EH (cell line): ENCODE measurements at places on chromosomes 7 and 10.

DNA sequence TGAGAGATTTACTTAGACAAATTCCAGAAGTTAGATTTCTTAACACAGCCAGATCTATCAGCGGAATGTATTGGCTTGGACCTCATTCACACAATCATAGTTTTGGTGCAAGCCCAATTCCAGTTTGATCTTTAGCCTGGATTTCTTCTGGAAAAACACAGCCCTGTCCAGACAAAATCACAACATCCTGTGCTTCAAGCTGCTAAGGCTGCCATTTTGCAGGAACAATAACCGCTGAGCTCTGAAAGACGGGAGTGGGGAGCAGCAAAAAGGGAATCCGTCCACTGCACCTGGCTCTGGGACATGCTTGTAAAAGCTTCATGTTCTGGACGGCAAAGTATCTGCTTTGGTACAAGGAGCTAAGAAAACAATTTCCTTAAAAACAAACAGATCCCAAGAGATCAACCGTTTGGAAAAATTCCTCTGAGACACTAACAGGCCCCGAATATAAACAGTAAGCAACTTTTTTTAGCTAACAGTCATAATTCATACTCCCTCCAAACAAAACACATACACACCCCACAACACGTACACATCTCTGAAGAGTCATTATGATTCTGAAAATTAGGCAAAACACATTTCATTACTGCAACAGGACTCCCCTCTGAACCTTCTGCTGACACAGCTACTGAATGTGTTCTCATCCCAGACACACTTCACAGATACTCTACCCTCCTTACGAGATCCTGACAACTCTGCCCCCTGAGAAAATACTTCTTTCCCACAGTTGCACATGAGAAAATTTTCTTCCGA is 32.4 kb downstream of the ITIH5 start:
- no peak for DNase-seq

- no peak for DNase-seq
Observed at GRCh38 chr7:12493407-12493806, 77.1 kb upstream of the SCIN start.

DNA sequence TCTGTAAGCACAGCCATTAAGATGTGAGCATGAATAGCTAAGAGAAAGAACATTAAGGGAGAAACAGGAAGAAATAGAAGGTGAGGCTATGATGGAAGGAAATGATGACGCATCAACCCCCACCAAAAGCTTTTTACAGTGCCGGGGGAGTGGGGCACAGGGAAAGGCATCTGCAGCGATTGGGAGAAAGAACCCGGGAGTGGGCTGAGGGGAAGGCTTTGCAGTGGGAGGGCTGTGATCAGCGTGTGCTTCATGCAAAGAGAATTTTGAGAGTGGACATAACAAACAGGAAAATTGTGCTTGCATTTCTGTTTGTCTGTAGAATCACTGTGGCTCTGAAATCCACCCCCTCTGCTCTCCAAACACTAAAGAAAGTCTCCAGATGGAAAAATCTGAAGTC is 250.8 kb downstream of the KCNMA1 start:
- peak; percentile 76 for DNase-seq

DNA sequence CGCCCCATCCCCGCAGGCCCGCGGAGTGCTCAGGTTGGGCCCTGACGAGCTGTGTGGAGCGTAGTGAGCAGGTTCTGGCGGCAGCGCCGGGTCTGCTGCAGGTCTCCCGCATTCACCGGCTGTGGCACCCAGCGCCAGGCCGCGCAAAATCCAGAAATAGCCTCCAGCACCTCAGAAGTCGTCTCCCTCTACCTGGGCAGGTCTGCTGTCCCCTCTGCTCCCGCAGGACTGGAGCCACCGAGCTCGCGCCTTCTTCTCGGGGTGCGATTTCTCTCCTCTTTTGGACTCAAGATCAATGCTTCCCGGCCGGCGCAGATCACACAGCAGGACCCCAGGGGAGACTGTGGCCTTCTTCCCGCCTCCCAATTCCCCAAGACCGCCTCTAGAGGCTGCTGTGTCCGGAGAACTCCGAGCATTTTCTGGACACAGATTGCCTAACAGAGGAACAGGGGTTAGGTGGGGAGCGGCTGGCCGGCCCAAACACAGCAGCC is 8.4 kb downstream of the TLX1 start:
- DNase-seq = peak; percentile 36

DNA sequence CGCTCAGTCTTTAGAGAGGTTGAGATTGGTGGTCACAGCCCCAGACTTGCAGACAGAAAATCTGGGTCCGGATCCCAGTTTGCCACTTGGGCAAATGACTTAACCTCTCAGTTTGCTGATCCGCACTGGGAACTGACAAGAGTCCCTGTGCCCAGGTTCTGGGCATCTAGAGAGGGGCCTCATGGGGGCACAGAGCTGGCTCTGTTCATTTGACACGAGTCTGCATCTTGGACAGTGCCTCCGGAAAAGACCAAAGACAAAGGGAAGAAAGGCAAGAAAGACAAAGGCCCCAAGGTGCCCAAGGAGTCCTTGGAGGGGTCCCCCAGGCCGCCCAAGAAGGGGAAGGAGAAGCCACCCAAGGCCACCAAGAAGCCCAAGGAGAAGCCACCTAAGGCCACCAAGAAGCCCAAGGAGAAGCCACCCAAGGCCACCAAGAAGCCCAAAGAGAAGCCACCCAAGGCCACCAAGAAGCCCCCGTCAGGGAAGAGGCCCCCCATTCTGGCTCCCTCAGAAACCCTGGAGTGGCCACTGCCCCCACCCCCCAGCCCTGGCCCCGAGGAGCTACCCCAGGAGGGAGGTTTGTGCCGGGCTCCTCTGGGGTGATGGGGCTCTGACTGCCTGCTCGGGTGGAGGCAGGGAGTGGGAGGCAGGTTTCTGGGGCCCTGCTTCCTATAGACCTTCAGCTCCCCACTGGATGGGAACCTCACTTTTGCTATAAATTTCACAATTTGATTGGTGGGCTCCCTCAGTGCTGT is 2.3 kb downstream of the AEBP1 start:
- DNase-seq = no peak

- peak; percentile 20 for DNase-seq
Observed at GRCh38 chr10:70564901-70565351, 37.6 kb downstream of the PRF1 start.

- no peak for DNase-seq
Observed at GRCh38 chr10:33111488-33112051, 153.5 kb upstream of the ITGB1 start.

GRCh38 chr7:101554584-101555268 is 74.4 kb downstream of the MYL10 start:
- no peak for DNase-seq

- DNase-seq = no peak
Observed at GRCh38 chr10:127028556-127028955, 123.3 kb downstream of the DOCK1 start.

DNA sequence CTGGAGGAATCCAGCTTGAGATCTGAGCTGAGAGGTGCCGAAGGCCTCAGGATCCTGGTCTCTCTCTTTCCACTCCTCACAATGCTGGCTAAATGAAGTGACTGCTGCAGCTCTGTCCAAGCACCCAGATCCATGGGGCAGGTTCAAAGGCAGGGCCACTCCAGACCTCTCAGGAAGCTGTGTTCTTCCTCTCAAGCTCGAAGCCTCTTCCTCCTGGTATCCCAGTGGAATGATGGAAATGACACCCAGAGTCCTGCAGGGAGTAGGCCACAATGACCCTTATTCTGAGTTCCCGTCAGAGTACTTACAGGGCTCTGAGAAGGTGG is 574.1 kb downstream of the GRID1 start:
- no peak for DNase-seq

- peak; percentile 20 for DNase-seq
Observed at GRCh38 chr10:46222364-46222935, 64.3 kb upstream of the ANTXRL start.

GRCh38 chr10:89367529-89367928 is 10.3 kb upstream of the IFIT1B start:
- DNase-seq = no peak

DNA sequence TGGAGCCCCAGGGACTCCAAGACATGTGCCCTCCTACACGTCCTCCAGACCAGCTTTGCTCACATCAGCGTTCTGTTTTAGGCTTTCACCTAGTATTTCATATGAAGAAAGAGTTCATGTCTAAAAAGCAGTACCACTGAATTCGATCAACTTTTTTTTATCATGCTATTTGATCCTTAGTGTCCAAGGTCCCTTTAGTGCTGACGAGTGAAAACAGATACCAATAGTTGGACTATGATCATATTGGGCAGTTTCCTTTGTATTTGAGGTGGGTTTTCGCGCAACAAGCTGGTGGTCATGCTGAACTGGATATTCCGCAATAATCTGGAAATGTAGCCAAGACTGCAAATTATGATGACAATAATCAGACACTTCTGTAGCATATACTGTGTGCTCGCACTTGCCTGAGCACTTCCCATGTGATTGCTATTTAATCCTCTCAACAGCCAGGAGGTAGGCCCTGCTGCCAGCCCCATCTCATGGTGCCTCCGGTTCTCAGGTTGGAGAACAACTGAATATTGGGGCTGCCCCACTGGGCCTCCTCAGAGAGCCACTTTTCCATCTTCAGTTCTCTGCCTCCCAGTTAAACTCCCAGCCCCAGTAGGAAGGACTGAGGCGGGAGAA is 65.9 kb downstream of the RBM20 start:
- DNase-seq = no peak

DNA sequence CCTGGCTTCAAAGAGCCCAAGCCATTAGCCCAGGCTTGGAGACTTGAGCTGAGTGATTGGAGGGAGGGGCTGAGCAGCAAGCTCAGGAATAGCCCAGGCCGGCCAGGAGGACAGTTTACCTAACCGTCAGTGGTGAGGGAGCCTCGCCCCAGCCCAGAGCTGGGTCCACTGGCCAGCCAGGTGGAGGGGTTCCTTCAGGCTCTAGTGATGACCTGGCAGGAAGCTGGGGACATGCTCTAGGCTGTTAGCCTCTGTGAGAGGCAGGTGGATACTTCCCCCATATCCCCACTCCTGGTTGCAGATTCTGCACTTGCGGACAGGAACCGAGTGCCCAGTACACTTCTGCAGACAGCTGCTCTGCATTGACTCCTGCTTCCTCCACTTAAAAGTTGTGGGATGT is 61.2 kb upstream of the ANTXRL start:
- no peak for DNase-seq

GRCh38 chr7:41869596-41869995 is 166.7 kb upstream of the INHBA start:
- peak; percentile 56 for DNase-seq

- DNase-seq = no peak
Observed at GRCh38 chr10:96285331-96285752, 14.0 kb upstream of the BLNK start.

DNA sequence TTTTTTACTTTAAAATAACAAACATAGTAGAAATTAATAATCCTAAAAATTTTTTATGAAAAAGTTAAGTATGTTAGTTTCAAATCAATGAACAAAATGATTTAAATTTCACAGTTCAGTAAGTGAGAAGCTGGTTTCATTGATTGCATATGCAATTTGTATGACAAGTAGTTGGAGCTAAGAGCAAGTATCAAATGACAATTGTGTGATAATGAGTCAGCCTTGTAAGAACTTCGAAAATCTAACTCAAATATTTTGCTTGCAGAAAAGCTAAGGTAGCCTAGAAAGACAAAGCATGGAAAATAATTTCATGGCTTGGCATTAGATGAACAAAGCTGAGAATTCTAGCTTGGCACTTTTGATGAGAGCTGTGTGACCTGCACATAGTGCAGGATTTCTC is 111.5 kb downstream of the HDAC9 start:
- DNase-seq = peak; percentile 35

- DNase-seq = peak; percentile 73
Observed at GRCh38 chr7:19114551-19114855, 2.9 kb downstream of the TWIST1 start.

GRCh38 chr7:80481196-80481884 is 30.5 kb downstream of the GNAT3 start:
- DNase-seq = peak; percentile 71

GRCh38 chr10:44747593-44748172 is 163.5 kb upstream of the TMEM72 start:
- no peak for DNase-seq

DNA sequence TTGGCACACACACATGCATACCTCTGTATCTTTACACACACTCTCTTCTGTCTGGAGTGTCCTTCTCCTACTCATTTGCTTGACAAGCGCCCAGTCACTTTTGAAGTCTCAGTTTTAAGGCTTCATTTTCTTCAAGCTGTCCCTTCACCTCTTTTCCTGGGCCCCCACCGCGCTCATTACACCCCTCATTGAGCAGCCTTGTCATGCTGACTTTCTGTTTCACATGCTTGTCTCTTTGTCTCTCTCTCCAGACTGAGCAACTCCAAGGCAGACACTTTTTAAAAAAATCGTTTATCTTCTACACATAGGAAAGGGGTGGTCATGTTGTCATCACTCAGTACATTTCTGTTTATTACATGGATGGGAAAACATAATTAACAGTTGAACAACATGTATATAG is 225.2 kb upstream of the FZD1 start:
- DNase-seq = no peak

GRCh38 chr10:2851566-2851965 is 215.8 kb upstream of the PFKP start:
- no peak for DNase-seq

DNA sequence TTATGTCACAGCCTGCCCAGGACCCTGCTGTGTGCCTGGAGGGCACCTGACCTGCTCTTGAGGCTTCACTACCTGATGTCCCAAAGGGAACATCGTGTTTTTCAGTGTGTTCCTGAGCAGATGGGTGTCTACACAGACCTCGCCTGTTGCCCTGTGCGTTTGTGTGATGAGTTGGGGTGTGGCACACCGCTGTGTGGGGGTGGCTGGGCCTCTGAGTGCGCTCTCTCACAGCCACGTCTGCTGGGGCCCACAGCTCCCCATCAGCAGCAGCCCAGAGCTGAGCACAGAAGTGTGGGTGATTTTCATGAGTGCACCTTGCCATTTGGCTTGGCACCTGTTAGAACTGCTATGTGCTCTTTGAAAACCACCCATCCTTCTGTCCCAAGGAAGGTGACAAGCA is 121.5 kb downstream of the NKX6-2 start:
- no peak for DNase-seq

- no peak for DNase-seq
Observed at GRCh38 chr7:122013065-122013464, 131.0 kb downstream of the AASS start.

- DNase-seq = peak; percentile 7
Observed at GRCh38 chr10:65571011-65571570, 1354.7 kb upstream of the LRRTM3 start.

DNA sequence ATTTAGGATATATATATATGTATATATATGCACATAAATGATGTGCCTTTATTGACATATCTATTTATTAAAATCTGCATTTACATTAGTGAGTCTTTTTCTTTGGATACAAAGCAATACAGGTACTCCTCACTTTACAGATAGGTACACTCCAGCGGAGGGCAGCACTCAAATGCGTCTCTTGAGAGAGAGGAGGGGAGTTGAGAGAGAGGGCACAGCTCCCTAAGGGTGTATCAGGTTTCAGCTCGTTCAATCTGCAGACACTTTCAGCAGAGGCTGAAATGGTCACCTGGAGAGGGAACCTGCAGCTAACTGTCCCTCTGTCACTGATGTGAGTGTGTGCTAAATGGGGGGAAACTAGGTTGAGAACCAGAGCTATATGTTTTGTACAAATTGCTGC is 21.5 kb downstream of the C10orf53 start:
- DNase-seq = no peak

- peak; percentile 49 for DNase-seq
Observed at GRCh38 chr10:130138479-130138866, 2.3 kb downstream of the GLRX3 start.
